ENCODE measurements at places on chromosomes 6 and 20. TPM values are rescaled to one million over a fixed set of nuclear protein-coding genes. Genes with fewer than 3 reads are reported as not detected.

The TRIM15 gene
- total RNA-seq, result 1.1 TPM

The ID1 gene
- total RNA-seq, result 353 TPM

The ALDH5A1 gene
- total RNA-seq, result 10.9 TPM

The RBPJL gene
- not detected for total RNA-seq

The TMEM170B gene
- 0.84 TPM for total RNA-seq
